ENCODE measurements at places on chromosomes 2 and 18. TPM values are rescaled to one million over a fixed set of nuclear protein-coding genes. Genes with fewer than 3 reads are reported as not detected.

The RPIA gene
- 0.29 TPM for total RNA-seq

The REG3G gene
- not detected for total RNA-seq

The INPP5D gene
- 29.1 TPM for total RNA-seq

GRCh38 chr2:192459422-192459821 is 264.7 kb upstream of the TMEFF2 start:
- no peaks in the 10 kb centered on the region for H3K4me1 ChIP-seq
- H3K27ac ChIP-seq, result no peak overlapping the region
- H3K27me3 ChIP-seq, result no peaks in the 10 kb centered on the region
- H3K36me3 ChIP-seq, result no peaks in the 10 kb centered on the region
- no peak overlapping the region for H3K4me3 ChIP-seq
- no peak for DNase-seq

DNA sequence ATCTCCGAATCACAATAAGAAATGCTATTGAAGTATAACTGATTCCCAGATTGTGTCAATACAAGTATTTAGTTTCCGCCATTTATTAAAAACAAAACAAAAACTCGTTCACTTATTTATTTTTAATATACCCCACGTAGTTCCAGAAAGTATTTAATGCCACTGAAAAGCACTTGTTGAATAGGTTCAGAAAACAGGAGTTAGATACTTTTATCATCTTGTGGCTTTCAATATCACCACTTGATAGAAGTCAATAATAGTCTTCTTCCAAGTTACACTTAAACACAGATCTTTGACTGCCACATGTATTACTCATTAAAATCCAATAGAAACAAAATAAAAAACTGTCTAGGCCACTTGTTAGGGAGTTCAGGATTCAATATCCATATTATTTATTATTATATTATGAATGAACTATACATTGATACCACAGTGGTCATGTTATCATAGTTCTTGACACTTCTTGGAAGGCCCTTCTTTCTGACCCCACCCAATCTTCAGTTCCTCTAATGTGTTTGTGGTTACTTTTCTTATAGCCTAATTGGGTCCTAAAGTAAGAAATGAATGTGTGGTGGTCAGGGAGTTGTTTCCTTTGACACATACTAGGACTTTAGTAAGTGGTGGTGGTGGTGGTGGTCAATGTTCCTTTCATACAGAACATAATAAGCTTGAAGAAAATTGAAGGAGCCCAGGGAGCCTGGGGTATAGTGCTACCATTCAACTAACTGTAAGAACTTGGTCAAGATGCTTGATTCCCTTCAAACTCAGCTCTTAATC is 221.3 kb upstream of the ITGA4 start:
- no peak overlapping the region for H3K4me3 ChIP-seq
- DNase-seq, result no peak
- no peaks in the 10 kb centered on the region for H3K27me3 ChIP-seq
- H3K4me1 ChIP-seq, result no peaks in the 10 kb centered on the region
- H3K36me3 ChIP-seq, result no peaks in the 10 kb centered on the region

DNA sequence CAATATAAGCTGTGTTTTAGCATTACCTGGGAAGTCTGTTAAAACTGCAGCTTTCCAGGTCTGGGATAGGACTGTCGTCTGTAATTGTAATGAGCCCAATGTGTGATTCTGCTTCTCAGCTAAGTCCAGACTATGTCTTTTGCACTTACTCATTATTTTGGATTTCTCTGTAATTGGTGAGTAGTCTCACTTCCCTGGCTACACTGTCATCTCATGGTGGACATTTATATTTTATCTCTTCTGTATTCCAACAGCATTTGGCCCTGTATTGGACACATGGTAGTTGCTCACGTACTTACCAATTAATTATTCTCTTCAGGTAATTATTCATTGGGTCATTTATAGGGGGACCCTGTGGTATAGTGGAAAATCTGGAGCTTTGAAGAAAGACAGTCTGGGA is 28.0 kb downstream of the LHCGR start:
- H3K27ac ChIP-seq, result no peak overlapping the region
- no peaks in the 10 kb centered on the region for H3K36me3 ChIP-seq
- H3K27me3 ChIP-seq, result no peaks in the 10 kb centered on the region
- DNase-seq, result no peak
- H3K4me1 ChIP-seq, result no peaks in the 10 kb centered on the region
- H3K4me3 ChIP-seq, result no peak overlapping the region

DNA sequence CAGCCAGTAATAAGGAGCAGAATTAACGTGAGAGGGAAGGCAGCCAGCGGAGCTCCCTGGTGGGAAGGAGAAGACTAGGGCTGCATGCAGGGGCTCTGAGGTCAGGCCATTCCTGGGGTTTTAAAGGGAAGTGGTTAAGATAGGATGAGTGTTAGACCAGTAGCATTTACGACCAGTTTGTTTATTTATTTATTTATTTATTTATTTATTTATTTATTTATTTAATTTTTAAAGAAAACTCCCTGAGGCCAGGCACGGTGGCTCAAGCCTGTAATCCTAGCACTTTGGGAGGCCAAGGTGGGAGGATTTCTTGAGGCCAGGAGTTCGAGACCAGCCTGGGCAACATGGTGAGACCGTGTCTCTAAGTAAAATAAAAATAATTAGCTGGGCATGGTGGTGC is 152.8 kb downstream of the FHOD3 start:
- no peak overlapping the region for H3K4me3 ChIP-seq
- DNase-seq, result no peak
- no peaks in the 10 kb centered on the region for H3K27me3 ChIP-seq
- no peaks in the 10 kb centered on the region for H3K4me1 ChIP-seq
- H3K27ac ChIP-seq, result no peak overlapping the region
- no peaks in the 10 kb centered on the region for H3K36me3 ChIP-seq

DNA sequence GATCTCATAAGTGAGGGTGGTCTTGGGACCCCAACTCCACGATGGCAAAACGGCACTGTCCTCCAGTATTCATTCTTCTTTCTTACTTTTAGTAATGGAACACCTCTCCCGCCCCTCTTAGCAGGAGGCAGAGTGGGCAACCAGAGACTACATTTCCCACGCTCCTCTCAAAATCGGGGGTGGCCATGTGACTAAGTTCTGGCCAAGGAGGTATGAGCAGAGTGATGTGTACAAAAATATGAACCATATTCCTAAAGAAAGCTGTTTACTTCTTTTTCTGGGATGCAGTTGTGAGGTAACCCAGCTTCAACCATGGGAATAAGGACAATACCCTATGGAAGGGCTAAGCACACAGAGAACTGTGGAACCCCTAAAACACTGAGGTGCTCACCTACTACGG is 12.8 kb downstream of the REV1 start:
- H3K4me1 ChIP-seq, result peaks cover 9% of the 10 kb centered on the region
- H3K4me3 ChIP-seq, result no peak overlapping the region
- H3K27ac ChIP-seq, result no peak overlapping the region
- H3K36me3 ChIP-seq, result no peaks in the 10 kb centered on the region
- no peaks in the 10 kb centered on the region for H3K27me3 ChIP-seq

GRCh38 chr18:43563780-43564179 is 286.5 kb upstream of the SYT4 start:
- H3K4me1 ChIP-seq, result no peaks in the 10 kb centered on the region
- no peak for DNase-seq
- no peaks in the 10 kb centered on the region for H3K27me3 ChIP-seq

DNA sequence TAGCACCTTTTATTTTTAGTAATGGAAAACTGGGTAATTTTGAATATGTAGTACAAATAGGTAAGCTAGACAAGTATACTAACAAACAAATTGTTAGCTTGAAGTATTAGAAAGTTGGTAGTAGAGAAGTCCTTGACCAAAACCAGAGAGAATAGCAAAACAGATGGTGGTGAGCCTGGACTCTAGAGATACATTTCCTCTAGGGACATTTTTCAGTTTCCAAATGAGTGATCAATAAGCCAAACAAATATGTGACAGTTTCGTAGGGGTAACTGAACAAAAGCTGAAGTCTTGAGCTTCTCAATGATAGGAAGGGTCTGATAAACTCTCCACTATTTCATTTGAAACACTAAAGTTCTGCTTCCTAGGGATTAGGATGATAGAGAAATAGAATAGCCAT is 692.0 kb upstream of the FAM98A start:
- no peak overlapping the region for H3K4me3 ChIP-seq
- no peaks in the 10 kb centered on the region for H3K4me1 ChIP-seq
- no peak overlapping the region for H3K27ac ChIP-seq
- H3K36me3 ChIP-seq, result no peaks in the 10 kb centered on the region

DNA sequence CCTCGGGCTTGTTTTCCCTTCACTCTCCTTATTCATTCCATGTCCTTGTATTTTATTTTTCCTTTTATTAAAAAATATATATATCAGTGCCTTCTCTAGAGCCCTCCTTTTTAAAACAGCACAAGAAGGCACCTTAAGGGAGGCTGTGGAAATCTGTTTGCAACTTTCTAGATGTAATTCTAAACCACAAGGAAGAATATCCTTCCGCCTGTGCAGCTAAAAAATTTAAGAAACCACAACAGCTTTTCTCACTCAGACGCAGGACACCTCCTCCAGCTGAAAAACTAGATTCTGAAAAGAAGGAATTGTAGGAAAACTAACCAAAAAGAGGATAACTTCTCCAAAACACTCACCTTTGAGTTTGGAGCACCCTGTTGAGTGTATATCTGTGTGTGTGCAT is 142.2 kb downstream of the BCL11A start:
- H3K27ac ChIP-seq, result no peak overlapping the region
- H3K4me1 ChIP-seq, result no peaks in the 10 kb centered on the region
- DNase-seq, result no peak
- no peak overlapping the region for H3K4me3 ChIP-seq

DNA sequence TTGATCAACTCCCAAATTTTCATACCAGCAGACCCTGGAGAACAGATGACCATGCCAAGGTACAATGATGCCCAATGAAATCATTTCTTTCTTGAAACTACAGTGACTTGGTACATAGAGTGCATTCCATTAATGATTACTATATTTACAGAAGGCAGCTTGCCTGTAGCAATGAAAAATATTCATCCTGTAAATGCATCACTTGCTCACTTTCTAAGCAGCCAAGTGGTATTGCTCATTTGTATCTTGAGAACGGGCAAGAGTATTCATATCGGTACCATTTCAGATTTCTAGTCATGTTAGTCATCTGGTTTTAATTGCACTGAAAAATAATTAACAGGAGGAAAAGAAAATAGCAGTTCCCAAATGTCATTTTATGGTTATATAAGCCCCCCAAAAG is 59.6 kb downstream of the VIL1 start:
- no peaks in the 10 kb centered on the region for H3K27me3 ChIP-seq
- no peaks in the 10 kb centered on the region for H3K4me1 ChIP-seq
- no peak for DNase-seq
- H3K27ac ChIP-seq, result no peak overlapping the region
- H3K4me3 ChIP-seq, result no peak overlapping the region

GRCh38 chr2:230746213-230746612 is 33.6 kb downstream of the CAB39 start:
- no peaks in the 10 kb centered on the region for H3K27me3 ChIP-seq
- DNase-seq, result no peak
- no peaks in the 10 kb centered on the region for H3K4me1 ChIP-seq
- no peak overlapping the region for H3K27ac ChIP-seq
- no peaks in the 10 kb centered on the region for H3K36me3 ChIP-seq
